ENCODE measurements at places on chromosomes 7 and 10.

- DNase-seq: no peak
These were observed 151.5 kb upstream of the TARP start for GRCh38 chr7:38424750-38425463.

GRCh38 chr10:111338805-111339204 lies 262.0 kb downstream of the ADRA2A start:
- no peak for DNase-seq

GRCh38 chr10:27099448-27099847 lies 846 bp downstream of the ANKRD26 start:
- no peak for DNase-seq

- DNase-seq: no peak
These were observed 281.5 kb downstream of the CELF2 start for GRCh38 chr10:11299125-11299524.

GRCh38 chr7:30973791-30974604 lies 10.2 kb downstream of the GHRHR start:
- DNase-seq: no peak

DNA sequence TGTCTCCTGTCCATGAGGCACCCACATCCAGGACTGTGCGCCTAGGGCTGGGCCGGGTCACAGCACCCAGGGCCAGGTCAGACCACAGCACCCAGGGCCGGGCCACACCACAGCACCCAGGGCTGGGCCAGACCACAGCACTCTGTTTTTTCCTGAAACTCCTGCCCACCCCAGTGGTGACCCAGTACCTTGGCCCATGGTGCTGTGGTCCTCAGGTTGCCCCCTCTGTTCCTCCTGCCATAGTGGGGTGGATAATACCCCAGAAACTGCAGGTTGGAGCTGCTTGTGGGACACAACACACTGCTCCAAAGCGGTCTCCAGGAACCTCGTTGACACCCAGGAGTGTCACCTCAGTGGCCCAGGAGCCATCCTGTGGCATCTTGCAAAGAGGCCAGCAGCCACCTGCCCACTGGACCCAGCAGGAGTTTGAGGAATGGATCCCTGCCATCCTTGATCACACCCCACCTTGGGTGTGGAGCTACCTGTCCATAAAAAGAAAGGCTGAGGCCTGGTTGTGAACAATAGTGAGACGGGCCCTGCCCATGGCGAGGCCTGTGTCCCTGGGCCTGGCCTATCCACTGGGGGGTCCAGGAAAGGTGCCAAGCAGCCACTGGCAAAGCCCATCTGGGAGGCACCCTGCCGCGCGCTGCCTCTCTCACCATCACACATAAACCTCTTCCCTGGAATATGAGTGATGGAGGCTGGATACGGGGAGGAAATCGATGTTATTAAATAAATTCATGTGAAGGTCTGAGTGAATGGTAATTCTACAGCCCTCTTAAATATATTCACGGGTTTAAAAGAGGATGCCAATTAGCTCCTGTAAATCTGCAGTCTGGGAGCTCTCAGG lies 89.0 kb downstream of the NKX6-2 start:
- DNase-seq: no peak

DNA sequence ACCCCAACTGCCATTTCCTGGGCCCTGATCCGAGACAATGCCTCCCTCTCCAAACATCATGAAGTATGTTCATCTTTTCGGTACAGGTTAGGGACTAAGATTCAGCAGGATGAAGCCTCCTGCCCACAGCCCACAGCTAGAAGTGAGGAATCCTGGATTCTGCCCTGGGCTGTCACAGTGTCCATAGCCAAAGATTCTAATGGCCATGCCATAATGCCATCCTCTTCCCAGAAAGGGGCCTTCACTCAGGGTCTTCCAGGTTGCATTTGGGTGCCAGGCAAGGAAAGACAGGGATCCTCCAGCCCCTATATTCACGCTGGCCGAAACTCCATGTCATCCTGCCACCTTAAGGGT lies 15.7 kb upstream of the ZMIZ1 start:
- DNase-seq: no peak

GRCh38 chr7:13894954-13895353 lies 94.5 kb downstream of the ETV1 start:
- DNase-seq: no peak

- no peak for DNase-seq
These were observed 7.6 kb downstream of the ARL5B start for GRCh38 chr10:18666810-18667209.

- peak; percentile 54 for DNase-seq
These were observed 88.2 kb downstream of the ELFN1 start for GRCh38 chr7:1758028-1758858.

Measured in NCI-H1694 (cell line).